ENCODE measurements at places on chromosomes 4 and X.

DNA sequence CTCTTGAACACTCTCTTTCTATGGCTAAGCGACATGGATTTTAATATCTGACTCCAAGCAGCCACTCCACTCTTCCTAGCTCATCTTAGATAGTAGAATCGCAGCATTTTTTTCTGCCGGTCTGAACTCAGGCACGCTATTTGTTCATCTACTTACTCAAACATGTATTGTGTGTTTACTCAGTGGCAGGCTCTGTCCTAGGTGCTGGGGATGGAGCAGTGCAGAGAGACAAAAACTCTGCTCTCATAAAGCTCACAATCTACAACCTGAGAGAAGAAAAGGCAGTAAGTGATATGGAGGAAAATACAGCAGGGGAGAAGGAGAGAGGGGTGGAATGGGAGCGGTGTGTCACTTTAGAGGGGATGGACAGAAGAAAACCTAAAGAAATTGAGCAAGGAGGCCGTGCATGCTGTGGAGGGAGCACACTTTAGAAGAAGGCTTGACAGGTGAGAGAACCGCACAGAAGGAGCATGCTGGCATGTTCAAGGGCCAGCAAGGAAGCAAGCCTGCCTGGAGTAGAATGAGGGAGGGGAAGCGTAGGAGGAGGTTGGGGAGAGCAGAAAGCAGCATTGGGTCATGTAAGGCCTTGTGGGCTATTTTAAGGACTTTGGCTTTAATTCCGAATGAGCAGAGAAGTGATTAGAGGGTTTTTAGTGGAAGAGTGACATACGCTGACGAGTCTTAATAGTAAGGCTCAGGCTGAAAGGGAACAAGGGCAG lies 132.0 kb downstream of the ANK2 start:
- no peak for DNase-seq

GRCh38 chrX:123835661-123836371 lies 24.0 kb upstream of the XIAP start:
- no peak for DNase-seq

- no peak for DNase-seq
Measured at GRCh38 chr4:136328131-136328530, 1204.2 kb downstream of the PCDH18 start.

- DNase-seq = no peak
Measured at GRCh38 chr4:7976025-7976424, 36.4 kb upstream of the AFAP1 start.

DNA sequence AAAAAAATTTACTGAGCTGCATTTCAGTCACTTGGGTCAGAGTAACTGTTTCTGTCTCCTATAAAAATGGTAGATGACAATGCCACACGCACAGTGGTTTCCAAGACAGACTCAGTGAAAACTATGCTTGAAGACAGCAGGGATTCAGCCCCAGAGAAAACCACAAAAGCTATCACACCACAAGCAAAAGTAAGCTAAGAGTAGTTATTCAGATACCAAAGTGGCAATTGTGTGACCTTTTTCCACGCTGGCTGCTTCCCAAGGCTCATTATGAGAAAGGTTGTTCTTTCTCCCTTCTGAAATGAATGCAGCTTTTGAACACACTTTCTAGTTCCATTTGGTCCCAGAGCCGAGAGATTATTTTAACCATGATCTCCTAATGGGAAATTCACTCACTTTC lies 46.4 kb upstream of the GPM6B start:
- no peak for DNase-seq

GRCh38 chr4:145988628-145989027 lies 50.0 kb upstream of the ZNF827 start:
- no peak for DNase-seq

GRCh38 chr4:52713456-52713937 lies 37.7 kb downstream of the ERVMER34-1 start:
- no peak for DNase-seq

GRCh38 chr4:65007841-65008439 lies 598.7 kb upstream of the TECRL start:
- DNase-seq = no peak

- no peak for DNase-seq
Measured at GRCh38 chr4:136136601-136137000, 1395.7 kb downstream of the PCDH18 start.

DNA sequence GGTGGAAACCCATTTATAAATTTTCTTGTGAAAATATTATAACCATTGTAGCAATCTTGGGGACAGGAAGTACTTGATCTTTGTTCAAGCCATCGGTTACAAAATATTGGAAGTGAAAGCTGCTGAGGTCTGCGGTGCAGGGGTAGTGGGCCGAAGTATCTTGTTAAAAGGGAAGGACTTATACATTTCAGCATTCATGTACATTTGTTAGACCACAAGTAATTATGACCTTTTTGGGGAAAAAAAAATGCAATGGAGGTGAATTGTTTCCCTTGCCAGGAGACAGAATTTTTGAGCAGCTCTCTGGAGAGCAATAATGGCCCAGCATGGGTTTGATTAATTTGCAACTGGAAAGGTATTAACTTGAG lies 121.3 kb downstream of the EGF start:
- no peak for DNase-seq

DNA sequence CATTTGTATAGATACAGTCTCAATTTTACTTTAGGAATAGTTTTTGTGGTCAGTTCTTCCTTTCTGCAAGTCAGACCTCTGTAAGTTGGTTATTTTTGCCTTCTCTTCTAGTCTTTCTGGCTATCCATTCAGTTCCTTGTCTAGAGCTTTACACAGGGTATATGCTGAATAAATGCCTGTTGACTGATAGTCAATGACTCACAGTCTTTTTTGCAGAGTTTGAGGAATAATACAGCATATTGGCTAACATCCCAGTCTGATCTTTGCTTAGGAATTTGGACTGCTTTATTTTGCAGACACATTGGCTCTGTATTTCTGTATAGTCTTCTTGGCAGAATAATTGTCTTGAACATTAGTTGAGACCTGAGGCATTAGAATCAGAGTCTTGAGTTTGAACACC lies 132.4 kb downstream of the MAGEC1 start:
- DNase-seq = no peak

DNA sequence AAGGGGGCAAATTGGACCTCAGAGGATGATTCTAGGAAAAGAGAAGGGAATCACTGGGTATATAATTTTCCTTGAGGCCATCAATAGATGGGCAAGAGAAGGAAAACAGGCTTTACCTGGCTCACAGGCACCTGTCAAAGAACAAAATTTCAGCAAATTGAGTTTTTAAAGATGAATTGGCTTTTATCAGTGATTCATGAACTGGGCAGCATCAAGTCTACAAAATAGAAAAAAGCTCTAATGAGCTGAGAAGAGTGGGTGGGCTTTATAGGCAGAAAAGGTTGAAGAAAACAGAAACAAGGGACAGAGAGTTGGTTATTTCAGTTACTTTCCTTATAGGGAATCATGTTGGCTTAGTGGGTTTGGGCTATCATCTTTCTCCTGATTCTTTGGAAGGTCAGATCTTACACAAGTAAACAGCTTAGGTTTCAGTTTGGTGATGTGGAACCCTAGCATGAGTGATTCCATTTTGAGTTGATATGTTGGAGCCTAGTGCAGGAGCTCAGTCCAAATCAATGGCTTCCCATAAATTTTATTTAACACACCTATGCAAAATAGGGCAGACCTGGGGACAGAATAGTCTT lies 120.7 kb upstream of the MED14 start:
- no peak for DNase-seq

GRCh38 chrX:24282381-24283126 lies 31.3 kb downstream of the SUPT20HL2 start:
- no peak for DNase-seq

- DNase-seq = no peak
Measured at GRCh38 chr4:147088146-147088545, 142.5 kb upstream of the TTC29 start.

DNA sequence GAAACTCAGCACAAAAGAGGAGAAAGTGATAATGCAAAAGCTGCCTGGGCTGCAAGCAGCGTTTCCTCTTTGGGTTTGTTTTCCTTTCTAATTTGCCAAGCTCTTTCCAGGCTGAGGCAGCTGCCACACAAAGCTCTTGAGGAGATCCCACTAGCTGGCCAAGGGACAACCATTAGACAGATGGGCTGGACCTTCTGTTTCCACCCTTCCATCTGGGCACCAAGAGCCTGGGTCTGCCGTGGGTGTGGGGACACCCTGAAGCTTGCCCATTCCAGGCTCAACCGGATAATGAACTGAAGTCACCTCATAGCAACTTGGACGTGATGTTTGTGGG lies 194.6 kb upstream of the C1QTNF7 start:
- DNase-seq = no peak

- DNase-seq = no peak
Measured at GRCh38 chr4:6450709-6451108, 21.7 kb downstream of the PPP2R2C start.

DNA sequence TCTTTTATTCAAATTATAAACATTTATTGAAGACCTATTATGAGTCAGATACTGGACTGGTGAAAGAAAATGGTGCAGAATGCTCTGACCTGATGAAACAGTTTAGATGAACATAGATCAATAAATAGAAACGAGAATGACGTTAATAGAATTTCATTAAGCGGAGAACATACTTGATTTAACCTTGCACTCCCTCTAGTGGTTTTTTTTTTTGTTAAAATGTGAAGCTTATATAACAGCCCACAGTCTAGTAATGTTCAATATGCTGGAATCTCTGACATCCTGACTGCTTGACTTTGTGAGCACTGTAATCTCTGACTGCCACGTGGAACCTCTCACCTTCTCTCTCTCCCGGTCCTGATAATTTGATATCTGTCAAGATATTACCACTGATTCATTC lies 32.3 kb downstream of the HDAC8 start:
- no peak for DNase-seq

DNA sequence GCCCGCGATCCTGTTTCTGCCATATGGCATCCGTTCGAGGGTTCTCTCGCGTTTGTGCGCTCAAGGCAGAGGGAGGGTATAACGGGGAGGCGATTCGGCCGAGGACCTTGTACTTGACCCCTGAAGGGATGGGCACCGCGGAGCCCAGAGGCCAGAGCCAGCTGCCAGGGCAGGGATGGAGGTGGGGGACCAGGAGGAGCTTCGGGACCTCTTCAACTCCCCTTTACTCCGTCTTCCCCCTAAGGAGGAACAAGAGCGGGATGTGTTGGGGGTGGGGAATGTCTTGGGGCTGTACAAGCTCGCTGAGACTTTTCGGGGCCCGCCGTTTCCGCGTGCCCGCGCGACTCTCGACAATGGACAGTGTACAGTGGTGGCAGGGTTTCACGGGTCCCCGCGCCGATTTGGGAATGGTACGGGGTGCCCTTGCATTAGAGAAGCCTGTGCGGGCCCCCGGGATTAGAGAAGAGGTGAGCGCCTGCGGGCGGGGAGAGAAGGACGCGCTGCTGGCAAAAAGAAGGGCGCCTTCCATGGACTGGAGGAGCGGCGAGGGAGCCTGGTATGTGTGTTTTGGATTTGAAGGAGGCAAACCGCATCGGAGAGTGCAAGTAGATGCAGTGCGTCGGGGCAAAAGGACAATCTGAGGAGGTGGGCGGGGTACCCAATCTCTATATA lies 760 bp downstream of the UGT8 start:
- peak; percentile 59 for DNase-seq

- DNase-seq = no peak
Measured at GRCh38 chr4:186500721-186501304, 54.6 kb downstream of the MTNR1A start.

DNA sequence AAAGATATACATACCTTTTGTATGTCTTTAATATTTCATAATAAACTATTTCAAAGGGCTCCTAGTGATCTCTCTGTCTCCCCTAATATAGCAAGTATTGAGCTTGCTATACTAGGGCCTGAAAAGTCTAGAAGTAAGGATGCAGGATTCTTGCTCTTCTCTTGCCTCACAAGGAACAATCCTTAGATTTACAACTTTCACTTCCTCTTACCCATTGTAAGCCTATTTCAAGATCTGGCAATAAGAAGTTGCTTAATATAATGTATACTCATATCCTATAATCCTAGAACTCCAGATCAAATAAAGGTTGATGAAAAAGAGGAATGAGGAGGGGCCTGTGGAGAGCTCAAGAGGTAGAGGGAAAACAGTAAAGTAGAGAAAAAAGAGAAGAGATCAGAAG lies 40.8 kb upstream of the CHRDL1 start:
- no peak for DNase-seq

DNA sequence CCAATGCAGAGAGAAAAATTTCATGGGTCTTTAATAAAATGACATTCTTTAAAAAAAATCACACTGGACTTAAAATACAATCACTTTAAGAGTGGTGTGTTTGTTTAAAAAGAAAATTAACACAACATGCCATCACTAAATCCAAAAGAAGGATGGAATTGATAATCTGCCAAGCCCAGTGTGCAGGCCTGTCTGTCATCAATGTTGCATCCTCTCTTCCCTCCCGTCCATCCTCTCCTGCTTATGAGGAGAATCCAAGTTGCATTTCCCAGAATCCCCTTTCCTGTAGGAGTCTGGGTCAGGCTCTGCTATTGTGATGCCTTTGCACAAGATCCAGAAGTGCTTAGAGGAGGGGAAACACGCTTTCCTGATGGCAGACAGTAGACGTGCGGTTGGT lies 169.4 kb downstream of the MID1 start:
- no peak for DNase-seq

DNA sequence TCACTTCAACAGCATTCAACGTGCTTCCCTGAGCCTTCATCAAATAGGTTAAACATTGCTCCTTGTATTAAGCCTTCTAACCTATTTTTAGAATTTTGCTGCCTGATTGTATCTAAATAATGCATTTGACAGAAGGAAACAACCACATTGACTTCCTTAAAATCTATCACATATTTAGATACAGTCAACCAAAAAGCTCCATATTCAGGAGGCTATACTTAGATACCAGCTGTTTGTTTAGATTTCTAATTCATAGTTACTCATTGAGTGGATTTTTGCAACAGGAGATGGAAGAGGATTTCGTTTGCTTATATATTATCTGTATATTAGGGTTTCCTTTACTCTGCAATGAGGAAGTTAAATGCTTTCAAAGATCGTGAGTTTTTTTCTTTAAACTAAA lies 241.1 kb upstream of the PPP1R2C start:
- no peak for DNase-seq

- DNase-seq = no peak
Measured at GRCh38 chrX:21056622-21057021, 317.6 kb upstream of the CNKSR2 start.

- no peak for DNase-seq
Measured at GRCh38 chr4:107279733-107280132, 243.6 kb upstream of the DKK2 start.

DNA sequence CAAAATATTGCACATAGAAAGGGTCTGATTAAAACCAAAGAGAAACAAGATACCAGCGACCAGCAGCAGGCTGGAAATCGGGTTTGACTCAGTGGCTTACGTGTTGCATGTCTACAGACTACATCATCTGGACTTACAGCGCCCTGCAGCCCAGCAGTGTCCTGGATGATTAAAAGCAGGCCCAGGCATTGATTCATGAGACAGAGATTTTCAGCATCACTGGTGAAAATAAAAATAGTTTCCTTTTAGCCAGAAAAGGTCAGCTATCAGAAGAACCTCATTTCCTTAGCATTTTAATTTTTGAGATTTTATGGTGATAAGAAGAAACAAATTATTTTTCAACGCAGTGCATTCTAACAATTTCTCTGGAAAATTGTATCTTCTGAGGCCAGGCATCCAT lies 190.6 kb downstream of the PTTG2 start:
- no peak for DNase-seq

GRCh38 chr4:126890383-126890782 lies 742.4 kb upstream of the INTU start:
- no peak for DNase-seq
